ENCODE measurements at places on chromosomes 3 and 15.

- DNase-seq = no peak
These were observed 1.4 kb downstream of the PDZRN3 start for GRCh38 chr3:73623346-73623745.

DNA sequence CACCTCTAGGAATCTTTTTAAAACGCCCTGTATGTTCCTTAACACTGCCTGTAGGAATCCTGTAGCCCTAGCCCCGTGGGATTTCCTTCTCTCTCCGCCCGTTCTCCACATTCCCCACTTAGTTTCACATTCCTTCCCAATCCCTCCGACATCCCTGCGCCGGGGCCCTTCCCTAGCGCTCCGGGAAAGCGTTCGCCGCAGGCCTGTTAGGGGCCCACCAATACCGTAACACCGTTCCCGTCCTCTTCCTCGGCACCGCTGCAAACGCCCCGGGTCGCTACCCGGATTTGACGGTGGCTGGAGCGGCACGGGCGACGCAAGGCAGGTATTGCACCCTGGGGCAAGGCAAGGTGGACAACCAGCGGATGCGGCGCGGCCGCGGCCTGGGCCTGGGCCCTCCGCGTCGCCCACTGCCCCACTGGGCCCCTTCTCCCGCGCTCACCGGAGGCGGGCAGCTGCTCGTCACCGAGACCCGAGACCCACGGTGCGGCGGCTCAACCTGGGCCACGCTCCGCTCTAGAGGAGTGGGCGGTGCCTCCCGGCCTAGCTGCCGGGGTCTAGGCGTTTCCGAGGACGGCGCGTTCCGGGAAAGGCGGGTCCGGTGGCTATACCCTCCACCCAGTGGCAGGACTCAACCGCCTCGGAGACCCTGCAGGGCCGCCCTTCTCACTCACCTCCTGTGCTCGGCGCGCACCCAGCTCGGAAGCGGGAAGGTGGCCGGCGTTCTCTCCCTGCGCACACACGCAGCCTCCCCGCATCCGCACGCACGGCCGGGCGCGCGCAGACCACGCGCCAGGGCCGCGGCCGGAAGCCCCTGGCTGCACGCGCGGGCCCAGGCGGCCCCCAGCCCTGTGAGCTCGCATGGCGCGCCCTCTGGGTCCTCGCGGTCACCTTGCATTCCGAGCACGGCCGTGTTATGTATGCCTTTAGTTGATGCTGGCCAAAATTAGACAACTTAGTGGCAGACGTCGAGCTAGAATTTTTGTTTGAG lies at the start of gene B3GALNT1:
B3GALNT1 (minus strand) TSS at position 789 of the 991 bp plus-strand sequence. CDS start 18,595 bp downstream, outside the sequence.
- DNase-seq = no peak

GRCh38 chr15:46137443-46137842 lies 502.6 kb downstream of the SQOR start:
- no peak for DNase-seq

DNA sequence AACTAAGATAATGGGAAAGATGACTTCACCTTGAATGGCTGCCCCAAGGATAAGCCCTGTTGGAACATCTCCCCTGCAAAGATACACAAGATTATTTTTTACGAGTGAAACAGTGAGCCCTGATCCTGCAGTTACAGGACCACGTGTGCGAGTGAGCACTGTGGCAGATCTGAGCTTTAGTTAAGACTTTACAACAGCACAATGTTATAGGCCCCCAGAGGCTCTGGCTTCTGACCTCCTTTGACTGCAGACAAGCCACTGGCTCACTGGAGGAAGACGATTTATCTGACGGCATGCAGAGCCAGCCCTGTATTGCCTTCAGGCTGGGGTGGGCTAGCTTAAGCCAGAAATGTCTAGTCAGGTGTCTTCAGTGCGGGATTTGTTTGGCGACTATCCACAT lies 174.4 kb downstream of the ARRDC4 start:
- no peak for DNase-seq

- no peak for DNase-seq
These were observed 35.2 kb downstream of the SSR3 start for GRCh38 chr3:156519758-156520162.

DNA sequence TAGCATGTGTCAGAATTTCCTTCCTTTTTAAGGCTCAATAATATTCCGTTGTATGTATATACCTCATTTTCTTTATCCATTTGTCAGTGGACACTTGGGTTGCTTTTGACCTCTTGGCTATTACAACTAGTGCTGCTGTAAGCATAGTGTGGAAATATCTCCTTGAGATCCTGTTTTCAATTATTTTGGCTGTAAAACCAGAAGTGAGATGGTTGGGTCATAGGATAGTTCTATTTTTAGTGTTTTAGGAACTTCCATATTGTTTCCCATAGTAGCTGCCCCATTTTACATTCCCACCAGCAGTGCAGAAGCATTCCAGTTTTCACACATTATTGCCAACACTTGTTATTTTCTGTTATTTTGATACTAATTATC lies 70.4 kb upstream of the C15orf39 start:
- DNase-seq = no peak

DNA sequence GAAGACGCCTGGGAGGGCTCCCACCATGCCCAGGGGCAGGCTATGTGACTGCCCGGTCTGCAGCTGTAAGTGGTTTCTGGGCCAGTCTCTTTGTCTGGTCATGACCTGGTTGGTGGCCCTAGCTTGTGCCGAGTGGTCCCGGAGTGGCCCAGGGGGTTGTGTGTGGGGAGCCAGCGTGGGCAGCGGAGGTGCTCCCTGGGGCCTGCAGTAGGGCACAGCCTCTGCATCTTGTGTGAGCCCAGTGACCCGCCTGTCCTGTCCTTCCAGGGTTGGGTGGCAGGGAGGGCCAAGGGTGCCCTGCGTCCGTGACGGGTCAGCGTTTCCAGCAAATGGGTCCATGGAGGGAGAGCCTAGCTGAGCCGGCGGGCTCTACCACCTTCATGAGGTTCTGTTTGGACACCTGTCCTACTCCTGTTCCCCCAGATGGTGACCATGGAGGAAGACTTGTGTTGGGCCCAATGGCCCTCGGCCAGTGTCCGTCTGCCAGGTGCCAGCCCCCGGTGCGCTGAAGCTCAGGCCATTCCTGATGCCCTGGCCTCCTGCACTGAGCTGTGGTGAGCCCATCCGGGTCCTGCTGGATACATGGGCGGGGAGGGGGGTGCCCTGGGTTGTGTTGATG lies 215.4 kb downstream of the SNRPN start:
- DNase-seq = no peak

All from stimulated activated CD8-positive, alpha-beta memory T cell treated with anti-CD3 and anti-CD28 coated beads, Interleukin-4, amount 100 ng/mL, for 4 hours (primary cell).